ENCODE measurements at places on chromosomes 7 and 10. TPM values are rescaled to one million over a fixed set of nuclear protein-coding genes. Genes with fewer than 3 reads are reported as not detected.

AMZ1 gene
- not detected for total RNA-seq

CD36 gene
- 16.3 TPM for total RNA-seq

LRRD1 gene
- 0.08 TPM for total RNA-seq

EPDR1 gene
- 12.2 TPM for total RNA-seq

DPCD gene
- 27.9 TPM for total RNA-seq

TRDMT1 gene
- total RNA-seq: 5.4 TPM

PAX4 gene
- total RNA-seq: 0.24 TPM

MOGAT3 gene
- total RNA-seq: 6.3 TPM

DNA sequence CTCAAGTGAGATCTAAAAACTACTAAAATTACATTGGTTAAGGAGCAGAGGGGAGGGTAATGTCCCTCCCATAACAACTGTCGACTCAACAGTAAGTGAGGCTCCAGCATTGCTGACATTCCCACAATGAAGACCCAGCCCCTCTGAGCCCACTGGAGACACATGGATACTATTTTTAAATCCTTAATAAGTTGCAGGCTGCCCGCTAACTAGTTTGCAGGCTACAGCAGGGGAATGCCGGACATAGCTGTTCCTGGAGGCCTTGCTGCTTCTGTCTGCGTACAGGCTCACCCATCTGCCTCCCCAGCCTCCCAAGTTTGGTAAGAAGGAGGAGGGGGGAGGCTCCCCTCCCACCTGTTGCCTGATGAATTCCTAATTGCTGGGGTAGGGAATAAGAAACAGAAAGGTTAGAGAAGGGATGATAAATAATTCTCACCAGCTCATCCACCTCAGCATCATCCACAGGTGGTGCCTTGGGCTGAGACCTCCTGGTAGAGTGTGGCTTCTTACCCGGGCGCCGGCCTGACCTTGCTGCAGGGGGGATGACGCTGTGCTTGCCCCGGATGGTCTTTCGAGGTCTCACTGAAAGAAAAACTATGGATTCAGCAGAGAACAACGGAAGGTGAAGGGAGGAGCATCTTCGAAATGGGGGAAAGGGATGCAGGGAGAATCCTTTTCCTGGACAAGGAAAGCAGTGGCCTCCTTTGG is 10.1 kb downstream of the FZD9 start:
- no peak overlapping the region for H3K4me3 ChIP-seq
- DNase-seq: no peak
- no peaks in the 10 kb centered on the region for H3K4me1 ChIP-seq
- no peaks in the 10 kb centered on the region for H3K36me3 ChIP-seq
- no peak overlapping the region for H3K27ac ChIP-seq

DNA sequence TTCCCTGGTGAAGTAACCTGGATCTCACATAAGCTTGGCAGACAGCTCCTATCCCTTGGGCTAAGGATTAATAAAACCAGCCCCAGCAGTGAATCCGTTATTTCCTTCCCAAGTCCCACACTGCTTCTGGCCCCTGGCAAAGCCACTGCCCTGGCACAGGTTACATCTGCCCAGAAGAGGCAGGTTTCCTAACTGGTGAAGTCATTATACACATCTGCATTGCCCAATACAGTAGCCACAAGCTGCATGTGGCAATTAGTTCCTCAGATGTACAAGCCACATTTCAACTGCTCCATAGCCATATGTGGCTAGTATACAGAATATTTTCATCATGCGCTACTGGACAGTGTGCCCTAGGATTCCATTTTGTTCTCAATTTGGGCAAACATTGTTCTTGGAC is 273.0 kb downstream of the GRM8 start:
- no peaks in the 10 kb centered on the region for H3K36me3 ChIP-seq
- no peak overlapping the region for H3K4me3 ChIP-seq

DNA sequence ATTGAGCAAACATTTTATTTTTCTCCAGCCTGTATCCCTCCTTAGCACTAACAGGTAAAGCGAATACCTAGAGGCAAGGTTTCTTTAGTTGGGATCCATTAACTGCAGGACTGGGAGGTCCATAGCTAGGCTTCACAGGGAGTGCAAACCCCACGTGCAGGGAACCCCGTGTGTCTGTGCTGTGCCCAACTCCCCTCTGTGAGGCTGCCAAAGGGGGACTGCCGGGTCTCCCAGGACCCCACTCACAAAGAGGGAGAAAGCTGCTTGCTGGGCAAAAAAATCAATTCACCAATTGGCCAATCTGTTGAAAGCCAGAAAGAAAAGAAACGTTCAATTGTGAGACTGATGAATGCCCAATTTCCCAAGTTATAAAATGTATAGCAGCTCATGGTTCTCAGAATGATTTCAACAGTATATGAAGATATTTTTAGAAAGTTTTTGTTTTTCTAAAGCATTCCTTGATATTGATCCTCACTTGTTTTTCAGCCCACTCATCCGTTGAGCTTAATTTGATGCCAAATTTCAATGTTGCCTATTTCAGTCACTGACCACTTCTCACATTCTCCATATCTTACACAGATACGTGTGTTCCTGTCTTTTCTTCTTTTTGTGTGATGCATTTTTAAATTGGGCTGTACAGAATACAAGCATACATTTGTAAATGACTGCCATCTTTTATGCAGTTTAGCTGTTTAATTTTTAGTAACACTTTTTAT is 202.7 kb upstream of the PRSS58 start:
- H3K27me3 ChIP-seq: peaks cover 16% of the 10 kb centered on the region
- H3K4me1 ChIP-seq: no peaks in the 10 kb centered on the region
- H3K4me3 ChIP-seq: no peak overlapping the region
- H3K36me3 ChIP-seq: no peaks in the 10 kb centered on the region

DNA sequence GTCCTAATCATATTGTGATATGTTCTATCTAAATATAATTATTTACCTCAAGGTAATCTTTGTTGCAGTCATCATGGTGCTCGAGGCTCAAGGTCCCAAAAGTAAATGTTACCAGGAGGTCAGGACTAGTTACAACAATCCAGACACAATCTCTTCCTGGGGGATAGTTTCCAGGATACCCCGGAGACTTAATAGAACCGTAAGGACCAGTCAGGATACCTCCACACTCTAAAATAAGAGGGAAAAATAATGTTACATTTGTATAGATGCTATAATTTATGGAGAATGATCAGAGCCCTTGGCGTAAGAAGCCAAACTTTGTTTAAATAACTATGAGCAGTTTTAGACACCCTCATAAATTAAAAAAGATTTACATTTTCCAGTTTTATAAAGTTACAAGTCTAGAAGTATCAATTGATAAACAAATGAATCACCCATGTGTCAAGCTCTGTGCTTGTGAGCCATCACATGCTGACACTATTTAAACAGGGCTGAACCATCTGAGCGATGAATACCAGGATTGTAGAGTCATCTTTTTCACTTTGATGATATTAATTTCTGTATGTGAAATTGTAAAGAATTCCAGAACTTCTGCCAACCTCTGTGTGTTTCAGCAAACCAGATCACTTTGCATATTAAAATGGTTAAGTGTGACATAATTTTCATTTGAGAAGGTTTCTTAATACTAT is 41.3 kb downstream of the CUBN start:
- no peak overlapping the region for H3K27ac ChIP-seq
- no peak for DNase-seq
- no peaks in the 10 kb centered on the region for H3K36me3 ChIP-seq
- H3K4me3 ChIP-seq: no peak overlapping the region
- H3K27me3 ChIP-seq: no peaks in the 10 kb centered on the region
- H3K4me1 ChIP-seq: no peaks in the 10 kb centered on the region

GRCh38 chr7:111051832-111052231 is 39.1 kb upstream of the LRRN3 start:
- no peak overlapping the region for H3K4me3 ChIP-seq
- H3K27me3 ChIP-seq: no peaks in the 10 kb centered on the region
- H3K36me3 ChIP-seq: no peaks in the 10 kb centered on the region

- no peak overlapping the region for H3K4me3 ChIP-seq
- H3K36me3 ChIP-seq: no peaks in the 10 kb centered on the region
- peaks cover 15% of the 10 kb centered on the region for H3K4me1 ChIP-seq
These were observed 826.3 kb upstream of the MBL2 start for GRCh38 chr10:53598914-53599313.

GRCh38 chr10:72243822-72244437 is 27.9 kb upstream of the ASCC1 start:
- H3K4me1 ChIP-seq: peaks cover 45% of the 10 kb centered on the region
- no peak overlapping the region for H3K4me3 ChIP-seq
- H3K36me3 ChIP-seq: no peaks in the 10 kb centered on the region

DNA sequence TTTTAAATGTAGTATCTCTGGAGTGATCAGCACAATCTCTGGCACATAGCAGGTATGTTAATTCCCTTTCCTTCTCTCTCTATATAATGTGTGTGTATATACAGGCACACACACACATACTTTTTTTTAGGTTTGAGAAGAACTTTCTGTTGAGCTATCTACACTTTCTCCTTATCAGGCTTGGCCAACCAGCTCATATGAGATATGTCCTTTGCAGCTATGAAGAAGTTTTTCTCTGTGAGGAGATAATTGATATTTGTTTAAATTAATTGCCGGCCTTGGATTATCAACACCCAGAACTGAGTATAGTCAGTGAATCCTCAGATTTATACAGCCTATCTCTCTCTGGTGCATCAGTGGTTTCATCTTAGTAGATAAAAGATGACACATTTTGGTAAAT is 2.3 kb upstream of the MCU start:
- no peak overlapping the region for H3K27ac ChIP-seq
- peaks cover 14% of the 10 kb centered on the region for H3K4me1 ChIP-seq
- no peaks in the 10 kb centered on the region for H3K27me3 ChIP-seq
- no peak overlapping the region for H3K4me3 ChIP-seq

DNA sequence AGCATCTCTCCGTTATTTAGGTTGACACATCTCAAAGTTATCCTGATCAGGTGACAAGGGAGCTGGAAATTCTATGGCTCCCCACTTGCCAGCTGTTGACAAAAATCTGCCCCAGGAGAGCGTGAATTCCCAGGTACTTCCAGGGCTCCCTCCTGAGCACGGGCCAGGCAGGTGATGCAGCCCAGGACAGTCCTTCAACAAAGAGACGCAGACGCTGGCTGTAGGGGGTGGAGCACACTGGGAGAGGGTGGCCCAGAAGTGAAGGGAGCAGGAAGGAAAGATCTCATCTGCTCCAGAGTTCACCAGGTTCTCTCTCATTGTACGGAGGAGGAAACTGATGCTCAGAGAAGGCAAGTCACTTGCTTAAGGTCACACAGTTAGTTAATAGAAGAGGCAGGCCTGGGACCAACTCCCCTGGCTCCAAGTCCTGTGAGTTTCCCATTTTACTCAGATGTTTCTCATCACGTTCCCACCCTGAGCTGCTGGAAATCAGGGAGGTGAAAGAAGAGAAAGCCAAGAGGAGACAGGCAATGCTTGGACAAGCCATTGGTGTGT is 41.0 kb upstream of the CHST3 start:
- no peak overlapping the region for H3K27ac ChIP-seq
- peaks cover 7% of the 10 kb centered on the region for H3K4me1 ChIP-seq
- no peaks in the 10 kb centered on the region for H3K27me3 ChIP-seq
- H3K36me3 ChIP-seq: no peaks in the 10 kb centered on the region
- H3K4me3 ChIP-seq: no peak overlapping the region

- H3K27ac ChIP-seq: no peak overlapping the region
- no peak overlapping the region for H3K4me3 ChIP-seq
- peak; percentile 16 for DNase-seq
- H3K27me3 ChIP-seq: no peaks in the 10 kb centered on the region
- H3K4me1 ChIP-seq: no peaks in the 10 kb centered on the region
These were observed 101.7 kb upstream of the TMEM26 start for GRCh38 chr10:61554925-61555324.

DNA sequence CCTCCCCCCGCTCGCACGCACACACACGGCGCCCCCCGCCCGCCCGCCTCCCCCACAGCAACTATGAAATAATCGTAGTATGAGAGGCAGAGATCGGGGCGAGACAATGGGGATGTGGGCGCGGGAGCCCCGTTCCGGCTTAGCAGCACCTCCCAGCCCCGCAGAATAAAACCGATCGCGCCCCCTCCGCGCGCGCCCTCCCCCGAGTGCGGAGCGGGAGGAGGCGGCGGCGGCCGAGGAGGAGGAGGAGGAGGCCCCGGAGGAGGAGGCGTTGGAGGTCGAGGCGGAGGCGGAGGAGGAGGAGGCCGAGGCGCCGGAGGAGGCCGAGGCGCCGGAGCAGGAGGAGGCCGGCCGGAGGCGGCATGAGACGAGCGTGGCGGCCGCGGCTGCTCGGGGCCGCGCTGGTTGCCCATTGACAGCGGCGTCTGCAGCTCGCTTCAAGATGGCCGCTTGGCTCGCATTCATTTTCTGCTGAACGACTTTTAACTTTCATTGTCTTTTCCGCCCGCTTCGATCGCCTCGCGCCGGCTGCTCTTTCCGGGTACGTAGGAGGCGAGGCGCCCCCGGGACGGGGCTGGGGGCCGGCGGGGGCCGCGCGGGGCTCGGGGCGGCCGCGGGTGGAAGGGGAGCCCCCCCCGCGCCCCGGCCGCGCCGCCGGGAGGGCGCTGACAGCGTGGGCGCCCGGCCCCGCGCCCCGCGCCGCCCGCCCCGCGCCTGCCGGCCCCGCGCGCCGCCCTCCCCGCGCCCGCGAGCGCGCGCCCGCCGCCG is 441 bp downstream of the BMI1 start:
- peaks cover 39% of the 10 kb centered on the region for H3K27me3 ChIP-seq
- peak overlapping the region; percentile 76 for H3K4me3 ChIP-seq
- no peaks in the 10 kb centered on the region for H3K36me3 ChIP-seq
- DNase-seq: peak; percentile 84
- peak overlapping the region; percentile 93 for H3K27ac ChIP-seq

DNA sequence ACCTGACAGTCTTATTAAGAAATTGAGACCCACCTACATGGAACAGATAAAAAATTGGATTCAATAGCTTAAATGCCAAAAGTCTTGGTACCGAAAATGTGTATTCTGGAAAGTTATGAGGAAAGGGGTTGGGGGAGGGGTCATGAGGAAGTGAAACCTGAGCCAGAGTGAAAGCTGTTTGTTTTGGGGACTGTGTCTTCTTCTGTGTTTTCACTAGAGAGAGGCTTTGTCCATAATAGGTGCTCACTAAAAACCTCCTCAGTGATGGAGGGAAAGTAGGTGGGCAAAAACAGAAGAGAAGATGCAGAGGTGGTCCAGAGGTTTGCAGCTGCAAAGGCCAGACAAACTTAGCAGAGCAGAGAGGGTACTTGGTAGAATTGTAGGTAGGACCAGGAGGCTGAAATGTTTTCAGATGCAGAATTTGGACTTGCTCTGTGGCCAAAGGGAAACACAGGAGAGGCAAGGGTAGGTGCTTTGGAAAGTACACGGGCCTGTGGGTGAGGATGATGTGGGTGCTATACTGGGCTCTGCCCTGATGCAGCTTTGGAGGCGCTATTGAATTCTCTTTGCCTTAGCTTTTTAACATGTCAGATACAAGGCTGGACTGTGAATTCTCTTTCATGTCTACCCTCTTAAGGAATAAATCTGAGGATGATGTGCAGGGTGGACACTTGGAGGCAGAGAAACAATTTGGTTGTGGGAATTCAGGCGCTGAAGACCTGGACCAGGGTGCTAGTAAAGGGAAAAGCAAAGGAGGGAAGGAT is 254.6 kb downstream of the PTEN start:
- no peaks in the 10 kb centered on the region for H3K27me3 ChIP-seq
- H3K4me1 ChIP-seq: no peaks in the 10 kb centered on the region
- H3K27ac ChIP-seq: no peak overlapping the region
- DNase-seq: no peak
